AG09319 (cell line): ENCODE measurements at places on chromosomes 11 and 22.
A peak's percentile ranks its signal among the peaks of the same experiment; 100 is the strongest.

- no peak for DNase-seq
Observed at GRCh38 chr22:35156945-35157344, 91.0 kb downstream of the ISX start.

DNA sequence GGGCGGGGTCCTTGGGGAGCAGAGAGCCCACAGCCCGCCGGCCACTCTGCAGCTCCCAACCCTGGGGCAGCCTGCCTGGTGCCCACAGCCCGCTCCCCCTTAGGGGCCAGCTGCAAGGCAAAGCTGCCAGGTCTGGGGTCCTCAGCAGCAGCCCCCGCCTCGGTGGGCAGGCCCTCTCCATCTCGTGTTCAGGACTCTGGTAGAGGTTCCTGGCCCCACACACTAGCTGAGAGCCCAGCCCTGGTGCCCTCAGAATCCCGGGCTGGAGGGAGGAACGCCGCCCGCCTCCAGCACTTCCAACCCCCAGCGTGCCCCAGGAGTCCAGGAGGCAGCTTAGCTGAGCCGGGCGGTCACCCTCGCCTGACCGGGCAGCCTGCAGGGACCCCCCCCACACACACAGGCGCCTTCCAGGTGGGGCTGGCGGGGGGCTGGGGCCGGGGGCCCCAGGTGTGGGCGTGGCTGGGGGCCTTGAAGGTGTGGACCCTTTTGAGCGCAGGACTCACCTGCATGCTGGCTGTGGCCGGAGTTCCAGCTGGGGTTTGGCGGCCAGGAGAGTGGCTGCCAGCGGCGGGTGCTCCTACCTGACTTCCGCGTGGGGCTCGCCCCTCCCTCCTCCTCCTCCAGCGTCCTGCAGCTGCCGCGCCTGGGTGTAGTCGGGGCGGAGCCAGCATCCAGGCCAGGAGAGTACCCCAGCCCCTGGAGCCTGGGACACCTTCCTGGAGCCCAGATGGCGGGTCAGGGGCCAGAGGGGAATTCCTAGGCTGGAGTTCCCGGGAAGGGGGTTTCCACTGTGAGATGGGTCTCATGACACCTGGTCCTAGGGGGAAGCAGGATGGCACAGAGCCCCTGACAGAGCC is at the start of gene ANO9:
TSS of gene ANO9 (minus strand) at position 594 of the 857 bp plus-strand sequence. CDS start at position 509, 85 bp downstream.
- no peak for DNase-seq

- DNase-seq = no peak
Observed at GRCh38 chr11:44445500-44446365, 119.7 kb upstream of the CD82 start.

DNA sequence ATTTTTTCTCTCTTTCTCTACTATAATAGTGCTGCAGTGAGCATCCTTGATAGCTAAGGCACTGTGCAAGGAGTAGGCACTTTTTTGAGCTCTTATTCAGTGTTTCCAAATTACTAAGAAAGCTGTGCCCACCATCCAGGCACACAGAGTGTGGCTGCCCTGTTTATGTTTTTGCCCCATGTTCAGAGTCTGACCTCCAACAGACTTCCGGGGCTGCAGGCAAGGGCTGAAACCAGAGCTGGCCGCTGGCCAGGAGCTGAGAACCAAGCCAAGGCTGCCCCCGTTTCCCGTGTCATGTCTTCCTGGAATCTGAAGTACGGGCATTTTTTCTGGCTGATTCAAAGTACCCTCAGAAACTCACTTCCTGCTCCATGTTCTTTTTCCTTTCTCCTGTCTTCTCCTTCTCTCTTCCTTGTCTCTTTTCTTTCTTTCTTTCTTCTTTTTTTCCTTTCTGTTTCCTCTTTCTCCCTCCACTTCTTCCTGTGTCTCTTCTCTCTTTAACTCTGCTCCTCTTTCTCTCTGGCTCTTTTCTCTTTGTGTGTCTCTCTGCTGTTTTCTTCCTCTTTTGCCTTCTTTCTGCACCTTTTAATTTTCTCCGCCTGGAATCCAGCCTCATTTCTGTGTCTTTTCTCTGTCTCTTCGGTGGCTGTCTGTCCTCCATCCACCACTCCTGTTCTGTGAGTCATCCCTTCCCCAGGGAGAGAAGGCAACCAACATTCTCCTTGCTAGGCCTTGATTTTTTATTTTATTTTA is 17.0 kb upstream of the KCTD14 start:
- DNase-seq = peak; percentile 54

DNA sequence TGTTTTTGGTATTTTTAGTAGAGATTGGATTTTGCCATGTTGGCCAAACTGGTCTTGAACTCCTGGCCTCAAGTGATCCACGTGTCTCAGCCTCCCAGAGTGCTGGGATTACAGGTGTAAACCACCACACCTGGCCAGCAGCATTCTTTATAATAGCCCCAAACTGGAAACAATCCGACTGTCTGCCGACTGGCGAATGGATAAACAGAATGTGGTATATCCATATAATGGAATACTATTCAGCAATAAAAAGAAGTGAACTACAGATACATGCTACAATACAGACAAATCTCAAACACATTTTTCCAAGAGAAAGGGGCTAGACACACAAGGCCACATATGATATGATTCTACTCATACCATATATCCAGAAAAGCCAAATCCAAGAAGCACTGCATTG is 151.3 kb downstream of the ST3GAL4 start:
- no peak for DNase-seq

DNA sequence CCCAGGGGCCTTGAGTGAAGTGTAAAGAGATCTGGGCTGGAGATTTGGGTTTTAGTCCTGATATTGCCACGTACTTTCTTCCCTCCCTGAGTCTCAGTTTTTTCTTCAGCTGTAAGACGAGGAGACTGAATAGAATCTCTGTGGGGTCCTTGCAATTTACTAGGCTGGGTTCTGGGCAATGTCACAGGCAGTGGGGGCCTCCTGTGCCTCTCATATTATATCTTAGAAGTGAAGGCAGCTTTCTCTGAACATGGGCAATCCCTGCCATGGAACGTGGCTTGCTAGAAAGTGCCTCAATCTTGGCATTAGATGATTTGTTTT is 62.0 kb upstream of the PTPRJ start:
- no peak for DNase-seq

DNA sequence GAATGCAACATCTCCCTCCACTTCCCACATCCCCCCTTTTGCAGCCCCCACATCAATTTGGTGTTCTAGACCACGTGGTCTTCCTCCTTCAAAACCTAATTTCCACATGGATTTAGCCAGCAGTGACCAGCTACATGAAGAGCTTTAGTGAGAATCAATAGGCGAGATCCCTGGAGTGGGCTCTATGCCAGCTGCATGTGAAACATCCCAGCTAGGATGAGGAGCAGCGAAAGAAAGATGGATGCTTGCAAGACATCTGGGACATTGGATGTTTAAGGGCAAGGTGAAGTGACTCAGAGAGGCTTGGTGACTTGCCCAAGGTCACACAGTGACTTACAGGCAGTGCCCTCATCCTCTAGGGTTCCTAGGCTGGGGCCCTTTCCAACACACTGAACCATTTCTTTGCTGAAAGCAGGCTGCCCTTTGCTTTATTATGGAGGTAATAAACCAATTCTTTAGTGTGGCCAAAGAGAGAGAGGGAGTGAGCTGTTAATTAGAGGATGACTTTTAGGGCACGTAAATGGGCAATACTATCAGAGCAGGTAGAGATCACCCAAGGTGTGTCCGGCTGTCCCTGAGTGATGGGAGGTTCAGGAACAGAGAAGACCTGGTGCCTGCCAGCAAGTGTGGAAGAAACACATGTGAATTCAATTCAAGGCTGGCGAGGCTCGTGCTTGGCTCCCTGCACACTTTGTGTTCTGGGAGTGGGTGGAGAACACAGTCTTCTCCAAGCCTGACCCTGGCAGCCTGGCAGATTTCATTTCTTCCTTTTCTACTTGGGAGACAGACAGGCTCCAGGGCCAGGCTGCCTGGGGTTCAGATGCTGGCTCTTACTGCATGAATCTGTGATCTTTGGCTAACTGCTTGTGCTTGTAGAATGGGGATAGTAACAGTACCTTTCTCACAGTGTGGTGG is 24.0 kb downstream of the TSPAN18 start:
- no peak for DNase-seq

- no peak for DNase-seq
Observed at GRCh38 chr22:35346596-35347220, 34.2 kb upstream of the HMOX1 start.

- DNase-seq = no peak
Observed at GRCh38 chr11:95459291-95460042, 228.5 kb upstream of the SESN3 start.

GRCh38 chr11:64571410-64572091 is 19.5 kb upstream of the SLC22A12 start:
- DNase-seq = no peak

GRCh38 chr11:64581057-64581523 is 9.9 kb upstream of the SLC22A12 start:
- no peak for DNase-seq

DNA sequence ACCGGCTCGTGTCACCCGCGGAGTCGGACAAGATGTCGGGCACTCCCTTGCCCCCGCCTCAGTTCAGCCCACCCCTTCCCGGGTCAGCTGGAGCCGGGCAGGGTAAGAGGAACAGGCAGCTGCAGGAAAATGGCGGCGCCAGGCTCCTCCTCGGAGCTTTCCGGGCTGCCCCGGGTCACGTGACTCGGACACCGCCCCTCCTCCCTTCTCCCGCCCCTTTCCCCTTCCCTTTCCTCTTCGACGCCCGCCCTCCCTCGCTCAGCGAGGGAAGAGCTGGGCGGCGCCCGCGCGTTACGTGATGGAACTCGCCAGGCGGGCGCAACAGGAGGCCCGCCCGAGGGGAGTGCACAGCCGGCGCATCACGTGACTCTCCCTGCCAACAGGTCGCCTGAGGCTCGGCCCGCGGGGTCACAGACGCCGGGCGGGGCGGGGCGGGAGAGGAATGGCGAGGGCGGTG is at the start of gene PICALM:
TSS of gene PICALM (minus strand) at position 134 of the 457 bp plus-strand sequence. CDS start 304 bp downstream, outside the sequence.
- DNase-seq = peak; percentile 98

GRCh38 chr11:60498853-60499252 is 6.3 kb downstream of the MS4A12 start:
- no peak for DNase-seq

DNA sequence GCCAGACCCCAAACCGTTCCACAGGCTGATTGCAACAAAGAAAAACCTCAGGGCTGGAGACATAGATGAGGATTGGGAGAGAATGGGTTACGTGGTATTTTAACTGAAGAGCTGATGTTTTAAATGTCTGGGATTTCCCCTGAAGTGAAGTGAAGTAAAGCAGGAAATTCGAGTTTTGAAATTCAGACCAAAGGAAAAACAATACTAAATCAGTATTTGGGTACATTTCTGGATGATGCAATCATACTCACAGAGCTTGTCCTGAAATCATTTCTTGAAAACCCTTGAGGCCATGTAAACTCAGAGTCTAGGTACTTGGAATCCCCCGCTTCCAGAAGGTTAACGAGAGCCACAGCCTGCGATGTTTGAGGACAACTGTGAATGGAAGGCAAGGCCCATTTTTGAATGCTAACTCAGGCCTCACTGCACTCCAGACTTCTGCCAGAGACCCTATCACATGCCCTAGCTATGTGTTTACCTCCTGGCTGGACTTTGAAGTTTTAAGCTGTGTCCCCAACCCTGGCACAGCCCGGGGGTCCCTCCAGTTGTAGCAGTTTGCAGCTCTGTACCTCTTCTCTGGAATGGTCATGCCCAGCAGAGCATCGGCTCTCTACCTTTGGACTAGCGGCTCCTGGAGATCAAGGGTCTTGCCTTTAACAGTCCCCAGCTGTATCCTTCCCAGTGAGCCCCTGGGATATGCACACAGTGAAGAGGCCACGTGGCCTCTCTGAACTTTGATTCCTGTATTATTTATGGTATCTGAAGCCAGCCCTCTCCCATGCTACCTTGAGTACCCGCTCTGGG is 5.4 kb upstream of the FTH1 start:
- DNase-seq = peak; percentile 79

- peak; percentile 37 for DNase-seq
Observed at GRCh38 chr22:46934746-46935491, 172.5 kb downstream of the TBC1D22A start.

GRCh38 chr22:47434336-47435203 is 672.1 kb downstream of the TBC1D22A start:
- DNase-seq = no peak

GRCh38 chr11:73318501-73319011 is 10.5 kb downstream of the ARHGEF17 start:
- no peak for DNase-seq

DNA sequence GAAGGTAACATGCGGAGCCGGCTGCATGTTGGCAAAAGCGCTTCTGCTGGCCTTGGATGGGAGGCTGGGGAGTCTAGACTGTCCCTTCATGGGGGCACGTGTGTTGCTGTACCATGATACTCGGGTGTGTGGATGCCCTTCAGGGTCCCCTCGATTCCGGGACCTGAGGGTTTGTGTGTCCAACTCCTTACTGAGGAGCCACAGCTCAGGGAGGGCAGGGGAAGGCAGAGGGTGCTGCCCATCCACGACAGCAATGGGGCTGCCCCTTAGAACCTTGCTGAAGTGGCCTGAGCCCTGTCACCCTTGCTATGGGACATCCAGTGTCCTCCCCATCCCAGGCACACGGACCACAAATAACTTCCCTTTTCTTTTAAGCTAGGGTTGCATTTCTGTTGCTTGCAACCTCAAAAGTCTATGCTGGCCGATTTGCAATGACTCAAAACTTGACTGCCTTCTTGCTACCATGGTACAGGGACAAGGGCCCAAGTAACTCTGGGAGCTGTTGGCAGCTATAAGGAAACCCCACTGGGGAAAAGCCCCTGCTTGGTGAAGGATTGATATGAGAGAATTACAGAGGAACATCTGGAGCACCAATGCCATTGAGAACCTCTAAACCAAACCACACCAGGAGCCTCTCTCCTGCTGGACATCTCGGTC is 43.8 kb downstream of the RTL6 start:
- DNase-seq = no peak
